Aorta (tissue), 5 donors: ENCODE measurements at places on chromosomes 3 and 15. TPM values are rescaled to one million over a fixed set of nuclear protein-coding genes. Genes with fewer than 3 reads are reported as not detected.
A peak's percentile ranks its signal among the peaks of the same experiment; 100 is the strongest.

DUOXA2 gene
- total RNA-seq, result not detected

STRIT1 gene
- total RNA-seq, result not detected

ECE2 gene
- not detected for total RNA-seq

PATL2 gene
- total RNA-seq, result 2.2 TPM

CIB2 gene
- 6.9 TPM for total RNA-seq

LRRC34 gene
- total RNA-seq, result 5.9 TPM

CERS3 gene
- total RNA-seq, result not detected

HTR3E gene
- total RNA-seq, result not detected

CLK3 gene
- 73.2 TPM for total RNA-seq

TRH gene
- total RNA-seq, result not detected

LIPC gene
- total RNA-seq, result 0.93 TPM

DNA sequence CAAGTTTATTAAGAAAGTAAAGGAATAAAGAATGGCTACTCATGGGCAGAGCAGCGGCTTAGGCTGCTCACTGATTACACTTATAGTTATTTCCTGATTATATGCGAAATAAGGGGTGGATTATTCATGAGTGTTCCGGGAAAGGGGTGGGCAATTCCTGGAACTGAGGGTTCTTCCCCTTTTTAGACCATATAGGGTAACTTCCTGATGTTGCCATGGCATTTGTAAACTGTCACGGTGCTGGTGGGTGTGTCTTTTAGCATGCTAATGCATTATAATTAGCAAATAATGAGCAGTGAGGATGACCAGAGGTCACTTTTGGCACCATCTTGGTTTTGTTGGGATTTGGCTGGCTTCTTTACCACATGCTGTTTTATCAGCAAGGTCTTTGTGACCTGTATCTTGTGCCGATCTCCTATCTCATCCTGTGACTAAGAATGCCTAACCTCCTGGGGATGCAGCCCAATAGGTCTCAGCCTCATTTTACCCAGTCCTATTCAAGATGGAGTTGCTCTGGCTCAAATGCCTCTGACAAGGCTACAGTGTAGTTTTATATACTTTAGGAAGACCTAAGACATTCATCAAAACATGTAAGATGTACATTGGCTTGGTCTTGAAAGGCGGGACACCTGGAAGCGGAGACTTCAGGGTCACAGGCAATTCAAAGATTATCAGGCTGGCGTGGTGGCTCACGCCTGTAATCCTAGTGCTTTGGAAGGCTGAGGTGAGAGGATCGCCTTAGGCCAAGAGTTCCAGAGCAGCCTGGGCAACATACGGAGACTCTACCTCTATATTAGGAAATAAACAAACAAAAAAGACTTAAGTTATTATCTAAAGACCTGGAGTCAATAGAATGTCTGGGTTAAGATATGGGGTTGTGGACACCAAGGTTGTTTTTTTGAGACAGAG, 3.2 kb upstream of the BLOC1S6 start:
- DNase-seq, result peak; percentile 59

DNA sequence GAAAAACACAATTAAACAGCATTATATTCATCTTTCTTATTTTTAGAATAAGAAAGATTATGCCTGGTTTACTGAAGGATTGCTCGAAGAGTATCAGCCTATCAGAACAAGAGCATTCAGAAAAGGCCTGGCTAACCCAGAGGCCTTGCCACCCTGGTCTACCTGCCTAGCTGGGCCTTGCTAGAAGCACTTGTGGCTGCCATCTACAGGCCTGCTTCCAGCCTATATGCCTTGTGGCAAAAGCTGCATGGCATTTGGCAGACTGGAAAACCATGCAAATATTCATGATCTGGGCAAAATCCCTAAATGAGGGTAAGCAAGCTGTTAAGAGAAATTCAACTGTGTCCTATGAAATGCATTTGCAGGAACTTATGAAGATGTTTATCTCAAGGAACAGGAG, 9.3 kb upstream of the ATP13A4 start:
- no peak for DNase-seq

GRCh38 chr3:22671848-22672247, 531.3 kb upstream of the UBE2E2 start:
- DNase-seq, result no peak

GRCh38 chr15:100310041-100310405, 31.8 kb downstream of the ADAMTS17 start:
- no peak for DNase-seq

DNA sequence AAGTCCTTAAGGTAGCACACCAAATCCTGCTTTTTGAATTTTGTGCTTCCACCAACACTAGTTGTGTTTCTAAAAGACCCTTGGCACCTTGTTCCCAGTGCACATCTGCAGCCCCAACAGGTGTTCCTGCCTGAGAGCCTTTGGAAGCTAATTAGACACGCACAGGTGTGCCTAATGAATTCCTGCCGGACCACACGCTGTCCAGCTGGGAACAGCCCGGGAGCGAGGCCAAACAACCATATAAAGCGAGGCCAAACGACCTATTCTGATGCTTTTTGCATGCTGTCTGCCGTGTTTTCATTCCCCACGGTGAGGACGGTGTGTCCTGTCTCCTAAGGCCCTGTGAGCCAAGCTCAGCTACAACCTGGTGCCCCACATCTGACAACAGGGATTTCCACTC, 99.5 kb downstream of the ATG7 start:
- no peak for DNase-seq

GRCh38 chr15:99104788-99105513, at the start of gene SYNM:
Gene SYNM (plus strand): TSS chr15:99105080. CDS start chr15:99105200, 120 bp downstream.
- DNase-seq, result peak; percentile 85

- no peak for DNase-seq
These were observed 117.6 kb downstream of the TOP2B start for GRCh38 chr3:25547103-25547502.

- no peak for DNase-seq
These were observed 24.9 kb downstream of the BLM start for GRCh38 chr15:90742087-90742486.

- no peak for DNase-seq
These were observed 16.0 kb upstream of the MRPS22 start for GRCh38 chr3:139327861-139328260.

GRCh38 chr3:170523248-170523647, 62.6 kb downstream of the SLC7A14 start:
- no peak for DNase-seq

DNA sequence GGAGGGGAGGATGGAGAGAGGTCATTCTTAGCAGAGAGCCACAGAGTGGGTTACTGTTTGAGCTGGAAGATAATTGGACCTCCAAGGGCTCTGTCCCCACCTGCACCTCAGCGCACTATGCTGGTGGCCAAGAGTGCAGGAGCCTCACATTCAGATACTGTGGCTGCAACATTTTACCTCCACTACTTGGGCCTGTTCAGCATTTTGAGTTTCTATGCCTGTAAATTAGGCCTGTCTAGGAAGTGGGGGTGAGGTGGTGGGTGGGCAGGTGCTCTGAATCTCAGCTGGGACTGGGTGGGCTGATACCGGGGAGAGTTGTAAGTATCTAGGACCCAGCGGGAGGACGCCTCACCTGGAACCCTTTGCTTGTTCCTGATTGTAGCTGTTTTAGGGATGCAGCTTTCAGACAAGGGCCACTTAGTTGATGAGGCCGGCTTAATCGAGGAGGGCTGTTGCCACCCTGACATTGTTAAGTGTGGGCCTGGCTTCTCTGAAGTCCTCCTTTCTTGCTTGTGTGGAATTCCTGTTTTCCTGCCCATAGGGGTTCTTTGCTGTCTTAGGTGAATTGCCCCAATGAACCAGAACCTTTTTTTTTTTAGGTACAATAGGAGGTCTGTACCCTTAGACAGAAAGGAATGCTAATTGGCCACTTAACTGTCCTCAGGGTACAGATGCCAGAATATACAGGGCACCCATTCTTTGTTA, 83.8 kb downstream of the SMAD3 start:
- DNase-seq, result no peak

DNA sequence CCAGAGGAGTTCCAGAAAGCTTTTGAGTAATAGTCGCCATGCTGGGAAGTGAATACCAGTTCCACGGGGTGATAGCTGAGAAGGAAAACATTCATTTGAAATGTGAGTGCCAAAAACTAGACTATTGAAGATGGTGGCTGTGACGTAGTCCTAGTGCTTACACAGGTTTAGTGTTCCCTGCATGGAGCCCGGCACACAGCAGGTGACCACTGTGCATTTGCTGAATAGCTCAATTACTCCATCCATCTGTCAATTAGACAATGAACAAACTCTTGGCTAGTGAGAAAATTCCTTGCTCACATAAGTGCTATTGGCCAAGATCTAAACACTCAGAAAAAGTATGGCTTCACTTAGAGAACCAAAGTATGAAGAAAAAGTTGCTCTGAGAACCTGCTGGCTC, 448.1 kb upstream of the WNT5A start:
- no peak for DNase-seq

GRCh38 chr3:66154444-66154861, 66.3 kb upstream of the SLC25A26 start:
- DNase-seq, result no peak

DNA sequence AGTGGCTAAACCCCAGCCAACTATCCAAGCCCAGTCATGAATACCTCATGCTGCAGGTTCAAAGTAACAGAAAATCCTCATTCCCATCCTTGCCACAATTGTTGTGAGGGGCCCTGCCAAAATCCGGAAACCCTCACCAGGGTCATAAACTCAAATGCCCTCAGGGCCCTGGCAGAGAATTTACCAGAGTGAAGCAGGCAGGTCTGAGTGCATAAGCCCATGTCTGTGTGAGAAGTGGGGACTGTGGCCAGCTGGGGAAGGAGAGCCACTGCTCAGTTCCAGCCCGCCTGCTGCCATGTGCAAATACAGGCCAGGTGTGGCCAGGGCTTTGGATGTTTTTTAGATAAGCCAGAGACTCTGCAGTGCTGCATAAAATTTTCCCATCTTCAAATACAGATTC, 7.0 kb downstream of the CEP152 start:
- DNase-seq, result no peak

DNA sequence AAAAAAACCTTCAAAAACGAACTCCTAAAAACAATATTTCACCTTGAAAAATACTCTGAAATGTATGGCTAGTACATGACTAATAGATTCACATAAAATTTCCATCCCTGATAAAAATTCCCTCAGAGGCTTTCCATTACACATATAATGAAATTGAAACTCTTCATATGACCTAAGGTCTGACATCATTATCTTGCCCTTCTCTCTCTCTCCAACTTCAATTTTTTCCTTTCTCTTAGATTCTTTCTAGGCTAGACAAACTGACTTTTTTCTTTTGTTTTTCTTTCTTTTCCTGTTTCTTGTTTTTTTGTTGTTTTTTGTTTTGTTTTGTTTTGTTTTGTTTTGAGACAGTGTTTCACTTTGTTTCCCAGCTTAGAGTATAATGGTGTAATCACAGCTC, 1220.5 kb downstream of the ROBO2 start:
- DNase-seq, result no peak

DNA sequence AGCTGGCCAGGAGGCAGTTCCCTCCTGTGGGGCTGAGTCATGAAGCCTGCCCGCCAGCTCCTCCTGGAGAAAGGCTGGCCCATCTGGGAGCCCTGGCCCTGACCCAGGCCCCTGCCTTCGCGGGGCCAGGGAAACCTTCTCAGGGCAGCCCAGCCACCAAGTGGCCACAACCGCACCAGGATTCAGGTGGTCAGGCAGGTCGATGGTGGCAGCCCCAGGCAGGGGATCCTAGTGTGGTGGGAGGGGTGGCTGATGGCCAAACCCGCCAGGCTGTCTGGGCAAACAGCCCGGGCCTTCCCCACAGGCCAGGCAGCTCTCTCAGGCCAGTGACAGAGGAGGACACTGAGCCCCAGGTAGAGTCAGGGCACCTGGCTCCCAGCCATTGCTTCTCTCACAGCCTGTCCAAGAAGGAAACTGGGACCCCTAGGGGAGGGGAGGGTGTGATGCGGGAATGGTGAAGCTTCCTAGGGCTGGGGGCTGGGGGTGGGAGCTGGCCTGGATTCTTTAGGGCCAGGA, 1.2 kb downstream of the TWF2 start:
- peak; percentile 92 for DNase-seq

GRCh38 chr3:13134879-13135206, 61.6 kb upstream of the IQSEC1 start:
- peak; percentile 54 for DNase-seq

- DNase-seq, result peak; percentile 36
These were observed 4.0 kb upstream of the KLF15 start for GRCh38 chr3:126361211-126361610.

GRCh38 chr15:101170568-101171350, 81.1 kb downstream of the CHSY1 start:
- DNase-seq, result peak; percentile 85

GRCh38 chr3:56111606-56112304, 356.5 kb downstream of the ERC2 start:
- DNase-seq, result no peak

DNA sequence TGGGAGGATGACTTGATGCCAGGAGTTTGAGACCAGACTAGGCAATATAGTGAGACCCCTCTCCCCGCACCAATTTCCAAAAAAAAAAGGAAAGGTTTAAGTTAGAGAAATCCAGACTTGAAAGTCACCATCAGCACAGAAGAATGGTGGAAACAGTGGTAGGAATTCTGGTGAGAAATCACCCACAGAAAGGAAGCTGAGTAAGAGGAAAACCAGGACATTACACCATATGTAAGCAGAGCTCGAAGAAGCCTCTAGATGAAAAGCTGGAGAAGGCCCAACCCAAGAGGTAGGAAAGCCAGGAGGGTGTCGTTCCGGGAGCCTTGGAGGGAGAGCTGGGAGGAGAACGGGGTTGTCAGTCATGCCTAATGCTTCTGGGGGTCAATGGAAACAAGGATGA, 40.5 kb downstream of the RASGRP1 start:
- DNase-seq, result no peak

GRCh38 chr3:42996021-42996420, 16.9 kb downstream of the GASK1A start:
- DNase-seq, result no peak

DNA sequence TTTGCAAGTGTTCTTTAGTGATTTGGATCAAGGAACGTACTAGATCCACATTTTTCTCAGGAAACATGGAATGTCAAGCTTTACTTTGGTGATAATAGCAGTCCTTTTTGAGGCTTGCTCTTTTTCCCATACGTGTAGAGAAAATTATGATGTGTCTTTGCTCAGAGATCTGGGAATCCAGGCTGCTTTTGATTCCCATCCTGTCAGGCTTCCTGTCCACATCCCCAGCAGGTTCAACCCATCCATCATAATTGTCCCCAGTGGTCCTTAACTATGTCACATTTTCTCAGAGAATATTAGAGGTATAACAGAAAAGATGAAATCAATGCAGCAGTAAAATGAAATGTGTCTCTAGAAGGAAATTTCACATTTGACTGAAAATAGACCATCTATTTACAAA, 111.4 kb downstream of the IQCH start:
- DNase-seq, result no peak

DNA sequence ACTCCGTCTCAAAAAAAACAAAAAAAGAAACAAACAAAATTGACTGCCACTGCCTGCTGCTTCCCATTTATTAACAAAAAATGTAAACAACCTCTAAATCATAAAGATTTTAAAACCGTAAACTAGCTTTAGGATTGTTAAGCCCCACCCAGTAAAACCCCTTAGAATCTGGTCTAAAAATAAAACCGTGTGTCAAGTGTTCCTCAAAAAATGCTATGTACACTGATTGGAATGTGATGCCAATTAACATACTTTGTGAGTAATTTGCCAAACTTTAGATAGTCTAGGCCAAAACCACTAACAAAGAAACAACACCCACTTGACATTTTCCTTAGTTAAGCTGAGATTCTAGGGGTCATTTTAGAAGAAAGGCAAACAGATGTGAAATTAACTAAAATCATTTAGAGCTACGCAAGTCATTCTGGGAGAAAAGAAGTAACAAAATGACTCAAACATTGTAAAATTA, 5.3 kb downstream of the RAF1 start:
- no peak for DNase-seq
